D341Med (cell line): ENCODE measurements at places on chromosomes 4 and X.
A peak's percentile ranks its signal among the peaks of the same experiment; 100 is the strongest.

DNA sequence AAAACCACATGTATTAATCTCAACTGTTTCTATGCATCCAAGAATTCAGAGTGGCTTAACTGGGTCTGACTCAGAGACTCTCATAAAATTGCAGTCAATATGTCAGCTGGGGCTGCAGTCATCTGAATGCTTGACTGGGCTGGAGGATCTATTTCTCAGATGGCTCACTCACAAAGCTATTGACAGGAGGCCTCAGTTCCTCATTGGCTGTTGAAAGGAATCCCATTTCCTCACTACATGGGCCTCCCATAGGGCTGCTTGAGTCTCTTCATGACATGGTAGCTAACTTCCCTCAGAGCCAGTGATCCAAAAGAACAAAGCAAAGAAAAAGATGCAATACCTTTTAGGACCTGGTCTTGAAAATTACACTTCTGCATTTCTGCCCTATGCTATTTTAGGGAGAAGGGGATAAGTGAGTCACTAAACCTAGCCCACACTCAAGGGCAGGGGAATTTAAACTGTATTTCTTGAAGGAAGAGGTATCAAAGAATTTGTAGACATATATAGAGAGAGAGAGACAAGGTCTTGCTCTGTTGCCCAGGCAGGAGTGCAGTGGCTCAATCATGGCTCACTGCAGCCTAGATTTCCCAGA, 9.8 kb downstream of the SCFD2 start:
- no peak for DNase-seq

DNA sequence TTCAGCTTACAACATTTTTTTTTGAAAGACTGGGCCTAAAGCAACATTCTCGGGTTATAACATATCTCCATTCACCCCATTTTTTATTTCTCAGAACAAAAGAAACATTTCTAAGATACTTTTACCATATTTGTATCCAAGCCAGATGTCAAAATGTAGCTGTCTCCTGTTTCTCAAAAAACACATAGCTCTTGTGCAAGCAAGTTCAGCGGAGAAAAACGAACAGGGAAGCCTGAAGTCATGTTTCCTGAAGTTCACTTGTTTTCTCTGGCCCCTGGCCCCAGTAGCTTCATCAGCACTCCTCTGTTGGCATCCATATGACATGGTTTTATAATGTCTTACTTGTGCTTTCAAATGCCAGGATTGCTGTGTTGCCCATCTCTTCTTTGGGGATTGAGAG, 218.2 kb downstream of the BANK1 start:
- no peak for DNase-seq

DNA sequence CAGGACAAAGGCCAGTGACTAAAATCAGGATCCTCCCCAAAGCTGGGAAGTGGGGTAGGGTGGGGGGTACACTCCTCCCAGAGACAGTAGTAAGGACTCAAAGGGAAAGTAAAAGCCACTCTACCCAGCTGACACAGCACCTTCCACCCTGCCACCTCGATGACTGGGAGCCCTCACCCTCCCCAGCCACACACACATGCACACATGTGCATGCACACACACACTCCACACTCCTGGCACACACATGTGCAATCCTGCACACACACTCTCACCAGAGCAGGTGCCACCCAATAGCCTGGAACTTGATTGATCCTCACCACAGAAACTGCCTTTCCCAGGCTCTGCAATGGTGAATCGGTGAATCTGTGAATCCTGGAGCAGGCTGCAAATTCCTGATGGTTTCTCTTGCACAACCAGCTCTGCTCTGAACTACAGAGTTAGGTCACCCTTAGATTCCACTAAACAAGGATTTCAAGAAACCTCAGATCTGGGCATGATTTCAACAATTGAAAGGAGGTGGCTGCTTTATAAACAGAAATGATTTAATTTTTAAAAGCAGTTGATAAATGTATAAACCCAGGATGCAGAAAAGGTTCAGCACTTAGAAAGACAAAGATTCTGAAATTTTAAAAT, 21.5 kb downstream of the AMOT start:
- DNase-seq = no peak

DNA sequence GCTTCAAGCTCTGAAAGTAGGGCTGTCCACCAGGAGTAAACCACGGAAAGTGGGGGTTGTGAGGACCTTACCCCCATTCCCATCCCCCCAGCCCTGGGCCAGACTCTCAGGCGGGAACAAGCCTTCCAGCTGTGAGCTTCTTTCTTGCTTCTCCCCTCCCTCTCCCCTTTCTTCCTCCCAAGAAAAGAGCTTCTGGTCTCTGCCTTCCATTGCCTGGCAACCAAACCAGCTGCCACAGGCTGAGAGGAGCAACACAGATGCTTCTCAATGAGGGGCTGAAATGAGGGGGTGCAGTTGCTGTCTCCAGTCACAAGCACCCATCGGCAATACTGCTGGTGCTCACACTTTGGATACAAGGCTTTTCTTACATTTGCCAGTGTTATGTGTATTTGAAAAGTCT, 72.5 kb downstream of the SLC16A2 start:
- no peak for DNase-seq

DNA sequence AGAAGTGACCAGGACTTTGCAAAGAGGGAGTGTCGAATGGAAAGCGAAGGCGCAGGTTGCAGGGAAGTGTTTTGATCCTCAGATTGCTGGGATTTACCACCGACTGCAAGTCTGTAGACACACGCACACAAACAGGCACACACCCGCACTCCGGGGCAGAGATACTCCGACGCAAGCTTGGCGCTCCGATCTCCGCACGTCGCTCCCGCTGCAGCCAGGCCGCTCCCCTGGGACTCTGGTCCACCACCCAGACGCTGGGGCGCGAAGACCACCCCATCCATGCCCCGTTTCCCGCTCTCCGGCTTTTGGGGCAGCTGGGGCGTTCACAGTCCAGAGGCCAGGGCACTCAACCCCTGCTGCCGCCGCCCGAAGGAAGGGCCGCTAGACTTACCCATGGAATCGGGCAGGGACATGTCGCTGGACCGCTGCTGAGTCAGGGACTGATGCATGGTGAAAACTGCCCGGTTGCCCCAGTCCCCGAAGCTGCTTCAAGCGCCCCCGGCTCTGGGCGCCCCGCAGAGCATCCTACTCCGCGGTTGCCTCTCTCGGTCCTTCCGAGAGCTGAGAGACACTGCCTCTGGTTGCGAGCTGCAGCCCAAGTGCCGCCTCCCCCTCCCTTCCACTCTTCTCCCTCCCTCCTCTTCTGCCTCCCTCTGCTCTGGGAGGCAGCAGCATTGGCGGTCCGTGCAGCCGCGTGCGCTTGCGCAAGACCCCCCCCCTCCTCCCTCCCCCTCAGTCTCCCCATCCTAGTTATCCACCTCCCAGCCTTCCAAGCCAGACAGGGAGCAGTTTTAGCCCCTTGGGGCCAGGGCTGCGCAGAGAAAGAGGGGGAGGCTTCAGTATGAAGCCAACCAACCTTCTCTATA, at the start of gene TMEM255A:
Gene TMEM255A (minus strand): TSS at position 601 of the 866 bp plus-strand sequence. CDS start 152 bp downstream, at position 449.
- peak; percentile 37 for DNase-seq

GRCh38 chrX:149495573-149496071, 9.5 kb downstream of the IDS start:
- no peak for DNase-seq

DNA sequence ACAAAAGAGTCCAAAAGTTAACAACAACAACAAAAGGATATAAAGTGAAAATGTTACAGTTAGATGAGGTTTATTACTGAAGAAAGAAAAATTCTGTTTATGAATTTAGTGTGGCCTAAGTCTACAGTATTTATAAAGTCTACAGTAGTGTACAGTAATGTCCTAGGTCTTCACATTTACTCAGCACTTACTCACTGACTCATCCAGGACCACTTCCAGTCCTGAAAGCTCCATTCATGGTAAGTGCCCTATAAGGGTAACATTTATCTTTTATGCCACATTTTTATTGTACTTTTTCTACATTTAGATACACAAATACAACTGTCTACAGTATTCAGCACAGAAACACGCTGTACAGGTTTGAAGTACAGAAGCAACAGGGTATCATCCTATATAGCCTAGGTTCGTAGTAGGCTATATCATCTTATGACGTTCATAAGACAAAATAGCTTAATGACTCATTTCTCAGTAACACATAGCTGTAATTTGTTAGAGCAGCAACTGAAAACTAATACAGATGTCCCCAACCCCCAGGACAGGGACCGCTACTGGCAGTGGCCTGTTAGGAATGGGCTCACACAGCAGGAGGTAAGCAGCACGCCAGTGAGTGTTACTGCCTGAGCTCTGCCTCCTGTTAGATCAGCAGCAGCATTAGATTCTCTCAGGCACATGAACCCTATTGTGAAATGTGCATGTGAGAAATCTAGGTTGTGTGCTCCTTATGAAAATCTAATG, 61.3 kb downstream of the CENPC start:
- no peak for DNase-seq

DNA sequence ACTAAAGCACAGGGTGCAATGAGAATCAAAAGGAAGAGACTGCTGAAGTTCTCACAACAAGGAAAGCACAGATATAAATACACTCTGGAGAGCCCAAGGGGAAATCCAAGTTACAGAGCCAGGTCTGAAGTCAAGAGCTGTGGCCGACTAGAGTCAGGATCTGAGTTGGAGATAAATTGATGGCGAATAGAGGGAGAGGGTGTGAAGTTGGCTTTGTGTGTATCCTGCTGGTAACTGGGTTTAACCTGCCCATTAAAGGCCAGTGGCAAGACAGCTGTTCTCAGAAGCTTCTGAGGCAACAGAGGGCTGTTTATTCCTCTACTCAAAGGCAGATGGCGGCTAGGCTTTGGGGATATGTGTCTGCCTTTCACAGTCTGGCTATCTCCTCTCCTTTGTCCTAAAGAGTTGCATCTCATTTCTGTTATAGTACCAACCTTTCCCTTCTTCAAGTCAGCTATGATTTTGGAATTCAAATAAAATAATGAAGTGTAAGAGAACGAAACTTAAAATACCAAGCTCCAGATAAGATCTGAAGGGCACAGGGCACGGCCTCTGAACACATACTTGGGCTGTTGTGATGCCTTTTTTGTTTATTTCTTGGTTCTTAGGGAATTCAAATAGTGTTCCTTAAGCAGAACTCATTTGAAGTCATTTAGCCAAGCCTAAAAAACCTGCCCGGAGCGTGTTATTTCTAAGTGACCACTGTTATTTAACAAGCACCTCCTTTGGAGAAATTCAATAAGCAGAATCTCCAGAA, 142.1 kb downstream of the APBB2 start:
- DNase-seq = no peak
